ENCODE measurements at places on chromosomes 11 and 22. TPM values are rescaled to one million over a fixed set of nuclear protein-coding genes. Genes with fewer than 3 reads are reported as not detected.

Gene KCNK4
- not detected for total RNA-seq

Gene SLC25A45
- total RNA-seq = 14.7 TPM

Gene IL18
- total RNA-seq = 25.2 TPM

Gene SCGB1A1
- not detected for total RNA-seq

Gene BSX
- not detected for total RNA-seq

Gene KIAA1671
- 65.2 TPM for total RNA-seq

All from kidney (tissue), 22 donors.